ENCODE measurements at places on chromosomes 4 and X.
A peak's percentile ranks its signal among the peaks of the same experiment; 100 is the strongest.

DNA sequence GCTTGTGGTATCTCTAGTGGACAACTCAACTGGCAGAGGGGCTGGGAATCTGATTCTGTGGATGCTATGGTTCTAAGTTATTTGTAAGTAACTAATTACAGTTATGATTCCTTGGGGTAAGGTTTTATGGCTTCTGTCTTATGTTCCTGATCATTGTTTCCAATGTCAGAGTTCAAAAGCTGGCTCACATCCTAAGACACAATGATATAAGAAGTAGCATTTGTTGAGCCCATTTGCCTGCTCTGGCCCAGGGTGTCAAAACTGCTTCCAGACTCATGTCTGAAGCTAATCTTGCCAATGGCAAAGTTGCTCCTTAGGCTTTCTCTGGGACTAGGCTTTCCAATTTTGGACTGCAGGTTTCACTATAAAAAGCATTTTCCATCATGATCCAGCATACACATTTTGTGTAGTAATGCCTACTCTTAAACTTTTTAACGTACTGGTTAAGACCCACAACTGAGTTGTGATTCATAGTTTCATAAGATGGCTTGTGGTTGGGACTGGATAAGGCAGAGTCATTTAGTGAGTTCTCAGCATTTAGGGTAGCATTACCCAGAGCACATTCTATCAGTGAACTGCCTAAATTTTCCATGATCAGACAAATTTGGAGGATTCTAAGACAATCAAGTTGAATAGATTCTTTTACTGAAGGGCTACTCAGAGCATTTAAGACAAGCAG is 50.0 kb downstream of the CCNI start:
- DNase-seq, result no peak

- DNase-seq, result peak; percentile 15
Observed at GRCh38 chrX:145405012-145405411, 157.7 kb downstream of the SPANXN1 start.

- DNase-seq, result no peak
Observed at GRCh38 chrX:113399506-113400192, 559.0 kb upstream of the AMOT start.

GRCh38 chrX:21645886-21646285 is 12.2 kb downstream of the KLHL34 start:
- DNase-seq, result no peak

DNA sequence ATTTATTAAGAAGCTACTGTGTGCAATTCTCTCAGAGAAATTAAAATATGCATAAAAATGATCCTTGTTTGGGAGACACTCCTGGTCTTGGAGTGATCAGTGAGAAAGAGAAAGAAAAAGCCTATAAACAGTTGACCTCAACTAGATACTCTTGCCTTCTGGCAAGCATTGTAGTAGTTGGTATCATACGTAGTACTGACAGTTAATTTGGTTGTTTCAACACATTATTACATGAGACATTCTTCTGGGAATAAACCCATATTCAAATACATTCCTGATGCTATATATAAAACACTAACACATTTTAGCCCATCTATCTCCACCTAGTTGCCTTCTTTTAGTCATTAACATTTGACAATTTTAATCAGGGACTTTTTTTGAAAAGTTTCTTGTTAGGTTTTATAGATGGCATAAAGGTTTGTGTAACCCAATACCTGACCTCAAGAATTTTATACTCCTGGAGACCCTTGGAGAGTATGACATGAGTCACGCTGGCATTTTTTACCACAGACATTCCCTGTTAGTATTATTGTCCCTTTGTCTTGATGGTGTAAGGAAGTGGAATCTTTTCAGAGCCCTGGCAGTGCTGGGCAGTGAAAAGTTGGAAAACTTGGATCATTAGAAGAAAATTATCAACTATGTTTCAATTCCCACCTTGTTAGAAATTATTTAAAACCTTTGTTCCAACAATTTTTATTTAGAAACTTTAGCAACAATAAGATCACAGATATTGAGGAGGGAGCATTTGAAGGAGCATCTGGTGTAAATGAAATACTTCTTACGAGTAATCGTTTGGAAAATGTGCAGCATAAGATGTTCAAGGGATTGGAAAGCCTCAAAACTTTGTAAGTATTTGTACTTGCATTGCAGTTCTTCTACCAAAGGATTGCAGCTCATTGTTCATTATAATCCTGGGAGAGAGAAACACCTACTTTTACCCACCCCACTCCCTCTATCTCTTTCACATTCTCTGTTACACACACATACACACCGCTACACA is 167.1 kb upstream of the PACRGL start:
- DNase-seq, result no peak

- DNase-seq, result no peak
Observed at GRCh38 chrX:22206781-22207180, 65.9 kb upstream of the CBLL2 start.

DNA sequence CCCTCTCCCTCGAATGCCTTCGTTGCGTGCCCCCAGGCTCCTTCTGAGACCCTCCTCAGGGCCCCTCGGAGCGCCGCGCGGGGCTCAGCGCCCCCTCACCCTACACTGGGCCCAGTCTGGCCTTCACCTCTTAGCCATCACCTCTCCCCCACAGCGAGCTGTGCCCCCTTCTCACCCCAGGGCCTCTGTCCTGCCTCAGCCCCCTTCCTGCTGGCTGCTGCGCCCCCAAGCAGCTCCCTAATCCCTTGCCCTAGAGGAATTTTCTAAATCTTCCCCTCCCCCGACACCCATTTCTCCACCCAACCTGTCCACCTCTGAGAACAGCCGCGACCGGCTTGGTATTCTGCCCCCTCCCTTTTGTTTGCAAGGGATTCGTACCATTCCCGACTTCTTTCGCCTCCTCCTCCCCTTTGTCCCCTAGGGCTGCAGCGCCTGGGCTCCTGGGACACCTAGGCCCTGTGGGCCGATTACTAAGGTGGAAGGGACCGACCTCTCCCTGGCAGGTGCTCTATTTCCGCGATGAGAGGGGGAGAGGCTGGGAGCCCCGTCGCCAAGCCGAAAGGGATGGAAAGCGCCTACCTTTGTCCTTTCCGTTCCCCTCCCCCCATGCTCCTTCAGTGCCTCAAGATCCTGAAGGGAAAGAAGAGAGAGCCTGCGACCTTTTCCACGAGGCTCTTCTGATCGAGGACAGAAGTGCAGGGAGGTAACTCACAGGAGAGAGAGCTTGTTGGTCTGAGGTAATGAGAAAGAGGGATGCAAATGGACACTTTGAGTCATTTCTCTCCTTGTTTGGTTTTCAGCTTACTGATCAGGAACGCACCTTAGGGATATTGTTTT is 10.9 kb downstream of the DLG3 start:
- DNase-seq, result no peak

- no peak for DNase-seq
Observed at GRCh38 chr4:146585761-146586333, 52.8 kb upstream of the POU4F2 start.

DNA sequence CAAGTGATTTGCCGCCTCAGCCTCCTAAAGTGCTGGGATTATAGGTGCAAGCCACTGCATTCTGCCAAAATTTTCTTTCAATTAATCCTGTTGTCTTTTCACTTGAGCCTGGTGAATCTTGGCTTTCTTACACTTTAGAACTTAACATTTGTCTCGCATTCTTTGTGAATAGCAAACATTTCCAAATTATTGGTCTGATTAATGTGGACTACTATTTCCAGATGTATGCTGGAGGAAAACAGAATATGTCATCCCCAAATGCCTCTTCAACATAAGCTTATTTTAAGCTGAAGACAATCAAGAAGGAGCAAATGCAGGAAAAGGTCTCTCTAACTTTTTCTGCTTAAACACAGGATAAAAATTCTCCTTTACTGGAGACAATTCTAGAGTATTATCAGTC is 233.4 kb downstream of the PPP4R3C start:
- DNase-seq, result no peak

- DNase-seq, result no peak
Observed at GRCh38 chrX:36861601-36862000, 146.6 kb upstream of the FAM47C start.

DNA sequence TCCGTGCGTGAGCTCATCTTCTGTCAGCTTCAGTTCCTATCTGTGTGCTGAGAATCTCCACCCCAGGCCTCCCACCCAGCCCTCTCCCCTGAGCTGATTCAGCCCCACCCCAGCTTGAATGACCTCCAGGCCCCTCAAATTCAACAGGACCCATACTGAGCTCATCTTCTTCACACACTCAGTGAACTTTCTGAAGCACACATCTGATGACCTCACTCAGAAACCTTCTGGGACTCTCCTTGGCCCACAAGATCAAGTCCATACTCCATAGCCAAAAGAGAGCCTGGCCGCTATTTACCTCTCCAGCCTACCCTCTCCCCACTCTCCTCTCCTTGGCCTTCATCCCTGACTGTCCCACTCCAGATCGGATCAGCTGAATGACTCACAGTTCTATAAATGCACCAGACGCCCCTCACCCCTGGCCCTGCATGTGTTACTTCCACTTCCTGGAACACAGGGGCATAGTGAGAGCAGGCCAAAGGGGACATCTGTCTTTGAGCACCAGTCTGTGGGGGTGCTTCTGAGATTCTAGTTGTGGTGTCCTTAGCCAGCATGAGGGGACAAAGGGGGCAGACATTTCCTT is 62.5 kb downstream of the PJA1 start:
- no peak for DNase-seq

DNA sequence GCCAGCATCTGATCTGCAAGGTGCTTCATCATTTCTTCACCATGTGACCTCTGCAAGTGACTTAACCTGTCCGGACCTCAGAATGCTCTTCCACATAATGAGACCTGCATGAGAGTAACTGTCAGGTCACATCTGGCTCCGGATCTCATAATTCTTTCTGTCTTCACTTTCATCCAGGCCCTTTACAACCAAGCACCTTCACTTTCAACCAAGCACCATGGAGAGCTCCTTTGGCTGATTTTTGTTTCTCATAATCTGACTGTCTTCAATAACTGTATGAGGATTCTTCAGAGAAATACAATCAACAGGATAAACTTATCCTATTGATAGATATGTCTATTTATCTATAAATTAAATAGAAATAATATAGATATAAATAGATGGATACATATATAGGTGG is 148.1 kb downstream of the VCX3A start:
- no peak for DNase-seq

DNA sequence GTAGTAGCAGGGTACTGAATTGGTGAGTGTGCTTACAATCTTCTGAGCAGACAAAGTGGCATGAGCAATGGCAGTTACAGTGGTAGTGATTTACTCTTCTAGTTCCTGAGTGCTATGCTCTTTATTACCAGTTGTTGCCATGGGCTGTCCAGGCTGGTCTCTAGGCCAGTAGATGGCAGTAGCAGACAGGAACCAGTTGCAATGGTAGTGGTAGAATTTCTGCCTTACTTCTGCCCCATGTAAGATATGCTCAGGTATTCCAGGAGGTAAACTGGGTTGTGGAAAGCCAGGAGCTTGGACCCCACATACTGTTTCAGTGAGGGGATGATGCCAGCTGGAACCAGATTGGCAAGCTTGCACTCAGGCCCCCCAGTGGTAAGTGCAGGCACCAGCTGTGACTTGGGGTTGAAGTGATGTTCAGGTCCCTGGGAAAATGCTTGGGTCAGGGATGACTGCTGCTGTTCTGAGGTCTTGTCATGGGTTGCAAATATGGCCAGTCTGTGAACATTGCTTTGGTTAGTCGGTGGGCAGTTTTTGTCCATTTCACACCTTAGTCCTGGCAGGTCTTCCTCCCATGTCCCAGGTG is 63.0 kb upstream of the ZXDB start:
- DNase-seq, result no peak

- no peak for DNase-seq
Observed at GRCh38 chr4:90824266-90825150, 697.3 kb downstream of the CCSER1 start.

- no peak for DNase-seq
Observed at GRCh38 chr4:54041933-54042332, 22.5 kb downstream of the CHIC2 start.

- no peak for DNase-seq
Observed at GRCh38 chr4:14515556-14515955, 486.7 kb upstream of the CPEB2 start.

Measured in renal cortex interstitium (tissue), 15 donors.